ENCODE measurements at places on chromosomes 1 and 21.

- DNase-seq: no peak
Measured at GRCh38 chr1:199161319-199161680, 522.5 kb downstream of the PTPRC start.

DNA sequence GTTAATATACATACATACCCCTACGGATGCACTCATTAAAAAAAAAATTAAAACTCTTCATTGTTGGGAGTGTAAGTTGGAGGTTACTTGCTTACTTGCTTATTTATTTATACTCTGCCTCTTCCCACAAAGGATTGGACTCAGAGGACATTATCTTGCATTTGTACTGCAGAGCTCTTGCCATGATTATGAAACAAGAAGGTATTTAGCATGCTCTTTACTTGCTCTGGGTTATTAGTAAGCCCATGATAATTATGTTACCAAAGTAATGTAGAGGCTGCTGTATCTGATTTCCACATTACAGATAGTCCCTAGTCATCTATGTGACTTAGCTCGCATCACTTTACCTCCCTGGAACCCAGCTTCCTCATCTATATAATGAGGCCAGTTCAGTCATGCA, 355.1 kb upstream of the PTBP2 start:
- no peak for DNase-seq

DNA sequence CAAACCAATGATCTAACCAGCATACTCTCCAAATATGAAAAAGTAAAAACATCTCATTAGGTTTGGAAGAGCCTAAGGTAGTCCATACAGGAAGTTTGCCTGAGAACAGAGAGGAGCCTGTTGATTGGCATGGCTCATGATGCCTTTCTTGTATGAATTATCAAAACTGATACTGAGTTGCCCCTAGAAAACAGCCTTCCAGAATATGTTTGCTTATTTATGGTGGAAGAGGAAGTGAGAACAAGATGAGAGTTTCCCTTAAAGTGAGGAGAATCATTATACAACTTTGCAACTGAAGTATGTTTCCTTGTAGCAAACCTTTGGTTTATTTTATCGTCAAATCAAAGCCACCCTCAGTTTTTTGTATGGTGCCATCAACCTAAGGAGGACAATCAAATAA, 23.8 kb upstream of the KIAA1614 start:
- no peak for DNase-seq

DNA sequence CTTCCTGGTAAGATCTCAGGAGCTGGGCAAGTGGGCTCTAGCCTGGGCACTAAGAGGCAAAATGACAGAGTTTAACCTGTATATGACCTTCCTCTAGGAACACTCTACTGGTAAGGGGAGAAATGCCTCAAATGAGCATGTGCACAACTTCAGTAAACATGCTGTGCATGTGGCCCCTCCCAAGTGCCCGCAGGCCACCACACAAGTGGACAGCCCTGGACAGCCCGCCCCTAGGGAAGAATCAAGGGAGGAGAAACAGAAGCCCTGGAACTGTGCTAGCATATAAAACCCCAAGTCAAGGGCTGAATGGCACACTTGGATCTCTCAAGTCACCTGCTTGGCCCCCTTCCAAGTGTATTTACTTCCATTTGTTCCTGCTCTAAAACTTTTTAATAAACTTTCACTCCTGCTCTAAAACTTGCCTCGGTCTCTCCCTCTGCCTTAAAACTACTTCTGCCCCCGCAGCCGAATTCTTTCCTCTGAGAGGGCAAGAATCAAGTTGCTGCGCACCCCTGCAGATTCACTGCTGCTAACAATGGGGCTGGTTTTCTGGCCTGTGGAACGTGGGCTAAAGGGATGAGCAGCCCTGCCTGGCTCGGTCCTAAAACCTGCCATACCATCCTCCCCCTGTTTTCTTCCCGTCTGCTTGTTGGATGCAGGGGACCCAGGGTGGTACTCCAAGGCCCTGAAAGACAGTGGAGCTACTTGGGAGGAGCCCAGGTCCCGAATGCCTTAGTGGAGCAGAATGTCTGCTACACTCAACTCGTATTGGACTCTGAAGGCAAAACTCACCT, 93.5 kb downstream of the IER5 start:
- no peak for DNase-seq

GRCh38 chr1:182054698-182055326, 6.7 kb downstream of the ZNF648 start:
- DNase-seq: peak; percentile 65

- no peak for DNase-seq
Measured at GRCh38 chr1:99570486-99571089, 75.3 kb upstream of the PALMD start.

DNA sequence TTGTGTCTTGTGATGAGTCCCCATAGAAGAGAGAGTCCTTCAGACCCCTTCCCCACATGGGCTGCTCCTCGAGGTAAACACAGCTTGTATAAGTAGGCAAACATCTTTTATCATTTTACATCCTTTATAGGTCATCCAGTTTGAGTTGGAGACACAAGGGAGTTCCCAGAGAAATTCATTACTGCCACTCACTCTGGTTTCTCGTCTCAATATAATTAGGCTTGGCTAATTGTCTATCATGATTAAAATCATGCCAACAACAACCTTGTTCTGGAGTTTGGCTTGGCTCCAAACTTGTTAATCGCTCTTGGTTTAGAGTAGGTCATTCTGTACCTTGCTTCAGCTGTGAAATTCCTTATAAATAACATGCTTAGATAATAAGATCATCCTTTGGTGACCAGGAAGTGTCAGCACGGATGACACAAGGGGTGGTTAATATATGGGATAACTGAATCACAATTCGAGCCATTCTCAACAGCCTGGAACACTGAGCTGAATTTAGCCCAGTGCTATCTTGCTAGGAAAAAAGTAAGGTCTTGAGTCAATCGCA, 70.7 kb upstream of the DAB1 start:
- DNase-seq: no peak

- no peak for DNase-seq
Measured at GRCh38 chr21:10272216-10272615, 249.2 kb upstream of the TPTE start.

DNA sequence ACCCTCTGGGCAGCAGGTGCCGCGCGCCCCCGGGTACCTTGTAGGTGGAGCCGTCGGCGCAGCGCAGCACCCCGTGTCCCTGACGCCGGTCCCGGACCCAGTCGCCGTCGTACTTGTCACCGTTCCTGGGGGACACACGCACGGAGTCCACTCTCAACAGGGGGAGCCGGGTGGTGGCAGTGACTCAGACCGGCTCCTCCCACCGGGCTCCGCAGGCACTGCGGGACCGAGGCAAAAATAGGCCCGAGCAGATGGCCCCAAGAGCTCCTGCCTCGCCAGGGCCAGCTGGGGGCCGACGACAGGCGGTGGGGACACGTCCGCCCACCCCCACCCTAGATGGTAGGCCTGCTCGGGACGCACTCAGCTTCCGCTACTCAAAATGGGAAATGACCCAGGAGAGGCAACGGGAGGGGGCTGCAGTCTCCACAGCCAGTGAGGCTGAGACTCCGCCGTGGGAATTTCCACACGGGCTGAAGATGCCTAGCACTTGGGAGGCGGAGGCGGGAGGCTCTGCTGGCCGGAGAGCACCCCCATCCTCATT, 6.3 kb downstream of the MORN1 start:
- no peak for DNase-seq

DNA sequence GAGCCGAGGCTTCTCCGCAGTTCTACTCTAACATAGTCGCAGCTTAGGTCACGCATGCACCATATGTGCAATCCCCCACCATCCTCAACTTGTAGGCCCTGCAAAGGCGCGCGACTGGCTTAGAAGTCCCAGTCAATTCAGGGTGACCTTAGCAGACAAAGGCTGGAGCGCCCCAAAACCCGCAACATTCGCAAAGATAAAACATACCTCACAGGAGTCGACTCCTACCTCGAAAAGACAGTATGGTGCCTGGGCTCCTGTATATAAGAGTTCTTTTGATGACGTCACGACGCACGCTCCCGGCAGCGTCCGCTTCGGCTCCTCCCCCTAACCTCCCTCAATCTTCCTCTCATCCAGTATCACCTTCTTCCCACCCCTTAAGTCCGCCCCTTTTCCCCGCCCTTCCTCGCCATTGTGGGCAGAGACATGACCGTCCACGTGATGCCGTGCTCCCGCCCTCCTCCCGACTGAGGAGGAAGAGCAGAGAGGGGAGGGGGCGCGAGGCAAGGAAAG, at the start of gene GAS5:
Gene GAS5, minus strand, starts transcription at position 237 of the 513 bp plus-strand sequence.
- DNase-seq: peak; percentile 94

DNA sequence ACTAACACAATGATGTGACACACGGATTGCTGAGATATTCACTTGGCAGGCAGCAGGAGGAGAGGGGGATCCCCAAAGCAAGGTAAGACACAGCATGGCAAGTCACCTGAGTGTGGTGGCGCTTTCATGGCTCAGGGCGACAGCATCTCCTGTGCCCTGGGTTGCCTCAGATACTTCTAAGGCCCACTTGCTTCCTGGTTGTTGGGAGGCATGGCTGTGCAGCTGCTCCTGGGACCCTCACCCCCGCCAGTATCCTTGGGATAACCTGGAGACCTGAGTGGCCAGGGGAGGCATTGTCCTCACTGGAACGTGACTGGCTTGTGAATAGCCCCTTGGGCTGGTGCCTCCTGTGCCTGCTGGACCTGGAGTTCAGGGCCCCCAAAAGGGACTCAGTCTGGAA, 69.8 kb downstream of the STUM start:
- no peak for DNase-seq

- DNase-seq: peak; percentile 35
Measured at GRCh38 chr1:63073309-63074306, 248.8 kb upstream of the FOXD3 start.

DNA sequence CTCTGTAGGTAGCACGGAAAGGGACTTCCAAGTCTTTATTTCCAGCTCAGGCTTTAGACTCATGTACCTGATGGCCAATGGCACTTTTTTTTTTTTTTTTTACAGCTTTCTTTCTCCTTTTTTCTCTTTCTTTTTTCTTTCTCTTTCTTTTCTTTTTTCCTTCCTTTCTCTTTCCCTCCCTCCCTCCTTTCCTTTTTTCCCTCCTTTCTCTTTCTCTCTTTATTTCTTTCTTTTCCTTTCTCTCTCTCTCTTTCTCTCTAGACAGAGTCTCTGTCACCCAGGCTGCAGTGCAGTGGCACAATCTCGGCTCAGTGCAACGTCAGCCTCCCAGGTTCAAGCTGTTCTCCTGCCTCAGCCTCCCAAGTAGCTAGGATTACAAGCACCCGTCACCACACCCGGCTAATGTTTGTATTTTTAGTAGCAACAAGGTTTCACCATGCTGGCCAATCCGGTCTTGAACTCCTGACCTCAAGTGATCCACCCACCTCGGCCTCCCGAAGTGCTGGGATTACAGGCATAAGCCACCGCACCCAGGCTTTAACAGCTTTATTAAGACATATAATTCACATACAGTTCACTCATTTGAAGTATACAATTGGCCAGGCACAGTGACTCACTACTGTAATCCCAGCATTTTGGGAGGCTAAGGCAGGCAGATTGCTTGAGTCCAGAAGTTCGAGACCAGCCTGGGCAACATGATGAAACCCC, 5.1 kb upstream of the DCAF8 start:
- DNase-seq: no peak

DNA sequence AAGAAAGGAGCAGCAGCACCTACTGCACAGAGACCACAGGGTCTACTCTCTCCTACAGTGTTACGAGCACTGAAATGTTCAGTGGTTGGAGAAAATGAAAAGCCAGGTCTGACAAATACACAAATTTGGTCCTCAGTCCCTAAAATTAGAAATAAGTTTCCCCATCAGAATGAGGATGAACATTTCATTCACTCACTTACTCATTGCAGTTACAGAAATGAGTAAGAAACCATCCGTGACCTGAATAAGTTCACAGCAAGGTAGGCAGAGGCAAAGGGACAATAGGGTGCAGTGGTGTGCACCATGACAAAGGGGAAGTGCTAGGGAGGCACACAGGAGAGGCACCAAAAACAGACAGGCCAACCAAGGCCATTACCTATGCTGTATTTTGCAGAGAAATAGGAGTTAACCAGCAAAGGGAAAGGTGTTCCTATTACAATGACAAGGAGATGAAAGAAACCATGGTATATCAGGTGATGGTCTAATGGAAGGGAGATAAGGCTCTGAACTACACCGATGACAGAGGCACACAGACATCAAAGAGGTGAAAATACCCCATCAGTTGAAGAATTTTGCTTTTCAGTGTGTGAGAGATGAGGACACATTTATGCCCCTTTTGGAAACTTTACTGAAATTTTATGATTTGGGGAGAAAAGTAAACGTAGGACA, 29.4 kb downstream of the VAV3 start:
- peak; percentile 30 for DNase-seq

GRCh38 chr1:227072991-227073390, 132.9 kb downstream of the COQ8A start:
- DNase-seq: peak; percentile 10

GRCh38 chr1:111126354-111126753, 13.5 kb downstream of the DRAM2 start:
- no peak for DNase-seq

DNA sequence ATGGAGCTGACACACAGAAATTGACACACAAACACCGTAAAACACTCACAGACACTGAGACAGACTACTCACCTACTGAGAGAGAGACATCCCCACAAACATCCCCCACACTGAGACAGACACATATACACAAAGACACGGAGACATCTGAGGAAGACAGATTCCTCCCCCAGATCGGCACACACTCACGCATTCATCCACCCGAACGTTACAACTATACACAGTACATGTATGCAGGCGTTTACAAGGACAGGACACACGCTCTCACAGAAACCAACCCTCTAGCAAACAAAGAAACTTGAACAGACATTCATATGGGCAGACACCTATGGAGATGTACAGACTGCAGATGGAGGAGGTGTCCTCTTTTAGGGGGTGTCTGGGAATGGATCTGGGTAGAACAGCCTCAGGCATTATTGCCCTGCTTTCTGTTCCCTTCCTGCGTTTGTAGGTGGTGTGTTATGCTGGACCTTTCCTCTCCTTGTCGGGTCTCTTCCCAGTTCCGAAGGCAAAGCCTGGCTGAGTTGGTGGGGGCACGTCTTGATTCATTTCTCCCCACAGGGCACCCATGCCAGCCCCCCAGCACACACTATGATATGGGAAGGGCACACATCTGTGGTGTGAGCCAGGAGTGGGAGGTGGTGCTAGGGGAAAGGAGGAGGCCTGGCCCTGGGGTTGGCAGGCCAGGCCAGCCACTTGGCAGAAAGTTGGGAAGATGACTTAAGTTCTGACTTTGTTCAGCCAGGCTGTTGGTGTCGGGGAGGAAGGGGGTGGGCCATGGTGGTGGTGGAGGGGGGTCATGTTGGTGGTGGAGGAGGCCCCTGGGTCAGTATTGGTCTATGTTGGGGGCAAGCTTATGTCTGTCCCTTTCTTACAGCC, 1.5 kb downstream of the KIRREL1 start:
- no peak for DNase-seq

- DNase-seq: no peak
Measured at GRCh38 chr1:9537863-9538668, 1.2 kb upstream of the SLC25A33 start.

DNA sequence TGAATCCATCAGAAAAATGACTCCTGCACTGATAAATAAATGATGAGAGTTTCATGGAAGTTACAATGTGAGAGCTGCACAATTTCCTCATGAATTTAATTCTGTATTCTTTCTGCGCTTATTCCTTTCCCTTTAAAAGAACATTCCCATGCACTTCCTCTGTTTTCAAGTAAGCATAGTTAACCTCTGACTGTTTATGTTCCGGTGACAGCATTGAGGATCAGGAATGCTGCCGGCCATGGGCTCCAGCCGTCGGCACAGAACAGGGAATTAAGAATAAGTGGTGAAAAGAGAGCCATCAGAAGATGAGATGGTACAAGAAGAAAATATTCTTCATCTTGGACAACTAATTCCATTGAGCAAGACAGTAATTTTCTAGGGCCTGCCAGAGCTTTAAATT, 65.3 kb downstream of the SUSD4 start:
- DNase-seq: no peak
